Activated CD4-positive, alpha-beta T cell treated with anti-CD3 and anti-CD28 coated beads, Interleukin-2, amount 50 U/mL, for 24 hours (primary cell): ENCODE measurements at places on chromosomes 11 and 22.

- DNase-seq, result no peak
These were observed 20.5 kb upstream of the GSTP1 start for GRCh38 chr11:67562963-67563704.

DNA sequence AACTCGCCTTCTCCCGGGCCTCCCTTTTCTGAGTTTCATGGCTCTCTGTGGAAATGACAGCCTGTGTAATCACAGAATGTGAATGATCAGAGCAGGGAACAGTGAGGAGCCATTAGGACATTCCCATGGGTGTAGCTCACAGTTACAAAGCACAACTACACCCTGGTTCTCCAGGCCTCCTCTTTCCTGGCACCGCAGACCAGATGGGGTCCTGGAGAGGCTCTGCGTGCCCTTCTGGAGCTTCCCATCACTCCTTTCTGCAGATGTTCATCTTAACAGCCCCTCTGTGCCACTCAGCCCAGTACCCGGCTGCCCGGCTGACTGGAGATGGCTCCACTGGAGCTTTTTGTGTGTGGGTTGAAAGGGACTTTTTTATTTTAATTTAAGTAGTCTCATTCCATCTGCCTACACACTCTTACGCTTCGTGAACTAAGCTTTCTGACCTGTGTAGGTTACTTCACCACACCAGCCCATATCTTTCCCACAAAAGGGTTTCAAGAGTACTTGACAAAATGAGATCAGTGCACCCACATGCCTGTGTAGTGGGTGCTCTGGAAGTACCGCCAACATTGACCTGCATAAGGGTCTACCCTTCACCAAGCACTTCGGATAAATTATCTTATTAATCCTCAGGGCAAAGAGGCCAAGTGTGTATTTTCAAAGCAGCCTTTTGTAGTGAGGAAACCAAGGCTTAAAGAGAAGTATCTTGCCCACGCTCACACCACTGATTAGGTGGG is 29.8 kb downstream of the SREBF2 start:
- peak; percentile 46 for DNase-seq

DNA sequence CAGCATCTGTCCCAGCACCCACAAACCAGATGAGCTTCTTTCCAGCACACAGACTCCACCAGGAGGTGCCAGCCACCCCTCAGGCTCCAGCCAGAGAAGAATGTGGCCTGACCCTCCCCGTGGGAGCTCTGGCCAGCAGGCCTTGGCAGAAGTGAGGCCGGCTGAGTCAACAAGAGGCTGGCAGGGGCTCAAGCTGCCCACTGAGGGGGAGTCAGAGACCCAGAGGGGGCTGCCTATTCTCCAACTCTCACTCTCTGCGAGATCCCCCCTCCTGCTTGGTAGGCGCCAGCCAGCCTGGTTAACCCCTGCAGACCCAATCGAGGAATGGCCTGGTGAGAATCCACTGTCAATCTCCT is 10.6 kb upstream of the CDC42EP1 start:
- no peak for DNase-seq

DNA sequence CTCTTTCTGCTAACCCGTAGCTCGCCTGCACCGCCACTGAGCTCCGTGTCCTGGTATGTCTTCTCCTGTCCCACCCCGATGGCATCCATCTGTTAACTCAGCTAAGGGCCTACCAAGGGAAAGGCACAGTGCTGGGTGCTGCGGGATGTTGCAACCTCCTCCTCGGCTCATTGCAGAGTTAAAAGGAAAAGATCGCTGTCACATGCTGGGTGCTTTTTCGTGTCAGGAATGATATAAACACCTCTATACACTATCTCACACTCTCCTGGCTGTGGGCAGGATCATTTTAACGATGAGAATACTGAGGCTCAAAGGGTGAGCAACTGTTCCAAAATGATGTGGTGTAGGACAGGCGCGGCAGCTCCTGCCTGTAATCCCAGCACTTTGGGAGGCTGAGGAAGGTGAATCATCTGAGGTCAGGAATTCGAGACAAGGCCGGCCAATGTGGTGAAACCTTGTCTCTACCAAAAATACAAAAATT is 10.1 kb downstream of the TXN2 start:
- no peak for DNase-seq
